ENCODE measurements at places on chromosomes 7 and 10.
A peak's percentile ranks its signal among the peaks of the same experiment; 100 is the strongest.

DNA sequence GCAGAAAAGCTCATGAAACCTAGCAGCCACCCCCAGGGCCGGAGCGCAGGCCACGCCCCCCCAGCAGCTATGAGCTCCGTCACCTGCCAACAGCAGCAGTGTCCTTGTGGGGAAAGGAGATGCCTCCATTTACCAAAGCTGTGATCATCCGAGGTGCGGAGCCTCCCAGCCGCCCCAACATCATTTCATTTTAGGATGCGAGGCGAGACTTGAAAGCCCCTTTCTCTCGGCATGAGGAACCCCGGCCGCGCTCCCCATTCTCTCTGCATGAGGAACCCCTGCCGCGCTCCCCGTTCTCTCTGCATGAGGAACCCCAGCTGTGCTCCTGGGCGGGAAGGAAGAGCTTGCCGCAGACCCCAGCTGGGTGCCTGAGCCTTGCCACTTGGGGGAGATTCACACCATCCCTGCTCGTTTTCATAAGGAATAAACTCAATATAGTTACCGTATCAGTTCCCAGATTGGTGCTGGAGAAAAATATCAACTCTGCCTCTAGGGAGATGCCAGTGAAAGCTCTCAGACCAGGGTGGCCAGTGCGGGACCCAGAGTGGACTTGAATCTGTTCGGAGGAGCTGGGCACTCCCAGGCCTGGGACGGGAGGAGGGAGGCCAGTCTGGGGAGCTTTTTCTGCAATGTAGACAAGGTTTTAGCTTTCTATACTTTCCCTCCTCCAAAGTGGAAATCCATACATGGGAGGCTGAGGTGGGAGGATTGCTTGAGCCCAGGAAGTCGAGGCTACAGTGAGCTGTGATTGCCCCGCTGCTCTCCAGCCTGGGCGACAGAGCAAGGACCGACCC, 35.0 kb downstream of the JAKMIP3 start:
- no peak for DNase-seq

- DNase-seq, result no peak
Measured at GRCh38 chr10:124650820-124651401, 93.3 kb downstream of the FAM53B start.

DNA sequence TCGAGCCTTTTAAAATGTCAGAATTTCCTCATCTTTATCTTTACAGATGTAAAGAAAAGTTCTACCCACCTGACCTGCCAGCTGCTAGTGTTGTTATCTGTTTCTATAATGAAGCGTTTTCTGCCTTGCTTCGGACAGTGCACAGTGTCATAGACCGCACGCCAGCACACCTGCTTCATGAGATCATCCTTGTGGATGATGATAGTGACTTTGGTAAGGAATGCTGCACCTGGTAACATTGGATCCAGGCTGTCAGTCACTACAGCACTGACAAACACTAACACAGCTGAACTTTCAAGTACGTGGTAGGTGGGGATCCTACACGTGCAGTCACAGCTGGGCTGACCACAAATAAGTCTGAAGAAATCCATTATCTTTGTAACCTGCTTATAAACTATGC, 77.6 kb downstream of the GALNT11 start:
- DNase-seq, result no peak

GRCh38 chr10:1124796-1125195, 68.6 kb downstream of the WDR37 start:
- no peak for DNase-seq

DNA sequence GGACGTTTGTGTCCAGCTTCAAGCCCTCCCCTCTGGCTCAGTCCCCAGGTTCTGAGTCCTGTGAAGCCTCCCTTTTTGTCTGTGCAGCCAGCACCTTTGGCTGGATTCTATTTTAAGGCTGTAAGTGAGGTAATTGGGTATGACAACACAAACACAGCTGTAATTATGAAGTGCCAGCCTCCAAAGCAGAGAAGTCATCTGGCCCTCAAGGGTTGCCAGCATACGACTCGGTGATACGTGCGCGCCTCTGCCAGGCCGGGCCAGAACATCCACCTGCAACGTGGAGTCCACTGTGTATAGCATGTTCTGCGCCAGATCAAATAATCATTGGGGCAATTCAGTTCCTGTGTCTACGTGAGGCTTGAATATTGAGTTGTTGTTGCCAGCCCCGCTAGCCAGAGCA, 6.7 kb upstream of the FAM180A start:
- DNase-seq, result peak; percentile 63
